ENCODE measurements at places on chromosomes 1 and 21.

- DNase-seq, result no peak
These were observed 37.1 kb upstream of the TRIM67 start for GRCh38 chr1:231124746-231125145.

DNA sequence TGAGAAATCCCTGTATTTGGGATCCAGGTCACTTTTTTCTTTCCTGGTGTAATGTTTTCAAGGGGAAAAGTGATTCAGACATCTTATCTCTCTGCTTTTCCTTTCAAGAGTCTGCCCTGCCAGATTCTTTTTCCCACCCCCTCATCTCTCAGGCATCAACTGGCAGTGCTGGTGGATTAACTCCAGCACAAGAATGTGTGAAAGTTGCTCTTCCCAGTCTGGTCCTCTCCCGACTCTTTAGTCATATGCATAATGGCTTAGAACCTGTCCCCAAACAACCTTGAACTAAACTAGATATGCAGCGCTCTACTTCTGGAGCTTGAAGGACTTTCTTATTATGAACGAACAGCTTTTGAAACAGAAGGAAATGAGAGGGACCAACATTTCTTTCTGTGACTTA, 88.5 kb downstream of the SLC44A5 start:
- no peak for DNase-seq

GRCh38 chr21:24948186-24948585, 659.1 kb downstream of the MRPL39 start:
- no peak for DNase-seq

DNA sequence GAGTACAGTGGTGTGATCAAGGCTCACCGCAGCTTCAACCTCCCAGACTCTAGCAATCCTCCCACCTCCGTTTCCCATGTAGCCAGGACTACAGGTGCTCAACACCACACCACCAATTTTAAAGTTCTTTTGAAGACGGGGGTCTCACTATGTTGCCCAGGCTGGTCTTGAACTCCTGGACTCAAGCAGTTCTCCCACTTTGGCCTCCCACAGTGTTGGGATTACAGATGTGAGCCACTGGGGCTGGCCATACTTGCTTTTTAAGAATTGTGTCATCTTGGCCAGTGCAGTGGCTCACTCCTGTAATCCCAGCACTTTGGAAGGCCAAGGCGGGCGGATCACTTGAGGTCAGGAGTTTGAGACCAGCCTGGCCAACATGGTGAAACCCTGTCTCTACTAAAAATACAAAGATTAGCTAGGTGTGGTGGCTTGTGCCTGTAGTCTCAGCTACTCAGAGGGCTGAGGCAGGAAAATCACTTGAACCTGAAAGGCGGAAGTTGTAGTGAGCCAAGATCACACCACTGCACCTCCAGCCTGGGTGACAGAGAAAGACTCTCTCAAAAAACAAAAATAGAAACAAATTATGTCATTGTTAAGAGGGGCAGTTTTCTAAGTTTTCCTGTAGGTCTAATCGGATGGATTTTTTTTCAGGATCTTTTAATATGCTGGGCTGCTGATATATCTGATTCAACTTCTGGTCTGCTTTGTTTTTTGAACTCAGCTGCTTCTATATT, 18.7 kb downstream of the AK4 start:
- DNase-seq, result no peak
